ENCODE measurements at places on chromosomes 2 and 18.

DNA sequence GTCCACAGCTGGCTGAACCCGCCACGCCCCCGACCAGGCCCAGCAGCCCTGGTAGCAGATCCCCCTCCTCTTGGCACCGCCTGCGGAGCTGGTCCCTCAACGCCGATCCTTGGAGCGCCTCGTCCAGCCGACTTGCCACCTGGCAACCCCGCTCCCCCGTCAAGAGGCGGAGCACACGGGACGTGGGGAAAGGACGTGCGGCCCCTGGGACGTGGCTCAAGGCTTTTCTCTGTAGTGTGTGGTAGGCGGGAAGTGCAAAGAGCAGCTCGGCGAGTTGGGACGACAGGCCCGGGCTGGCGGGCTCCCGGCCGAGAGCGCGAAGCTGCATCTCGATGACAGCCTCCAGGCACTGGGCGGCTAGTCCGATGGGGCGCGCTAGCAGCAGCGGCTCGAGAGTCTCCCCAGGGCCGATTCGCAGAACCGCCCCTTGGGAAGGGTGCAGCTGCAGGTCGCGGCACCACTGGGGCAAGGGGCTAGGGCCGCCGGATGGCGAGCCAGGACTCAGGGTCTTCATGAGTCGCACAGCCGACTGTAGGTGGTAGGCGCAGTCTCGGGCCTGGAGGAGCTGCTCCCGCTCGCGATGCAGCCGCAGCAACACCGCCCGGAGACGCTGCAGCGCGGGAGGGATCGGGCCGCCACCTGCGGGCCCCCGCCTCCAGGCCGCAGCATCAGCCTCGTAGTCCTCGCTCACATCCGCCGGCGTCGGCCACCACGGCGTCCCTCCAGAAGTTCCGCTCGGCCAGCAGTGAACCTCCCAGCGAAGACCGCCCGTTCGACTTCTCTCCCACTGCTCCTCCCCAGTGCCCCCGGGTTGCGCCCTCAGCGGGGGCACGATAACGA lies 617 bp downstream of the CCDC142 start:
- DNase-seq: no peak

DNA sequence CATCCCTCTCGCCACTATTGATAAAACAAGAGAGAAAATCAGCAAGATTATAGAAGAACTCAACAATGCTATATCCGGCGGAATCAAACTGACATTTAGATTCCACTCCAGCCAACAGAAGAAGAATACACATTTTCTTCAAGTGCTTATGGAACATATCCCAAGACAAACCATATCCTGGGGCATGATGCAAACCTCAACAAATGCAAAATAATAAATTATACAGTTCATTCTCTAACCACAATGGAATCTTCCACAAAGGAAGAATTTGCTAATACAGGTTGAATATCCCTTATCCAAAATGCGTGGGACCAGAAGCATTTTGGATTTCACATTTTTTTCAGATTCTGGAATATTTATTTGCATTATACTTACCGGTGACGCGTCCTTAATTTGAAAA lies 51.4 kb upstream of the YPEL5 start:
- no peak for DNase-seq

DNA sequence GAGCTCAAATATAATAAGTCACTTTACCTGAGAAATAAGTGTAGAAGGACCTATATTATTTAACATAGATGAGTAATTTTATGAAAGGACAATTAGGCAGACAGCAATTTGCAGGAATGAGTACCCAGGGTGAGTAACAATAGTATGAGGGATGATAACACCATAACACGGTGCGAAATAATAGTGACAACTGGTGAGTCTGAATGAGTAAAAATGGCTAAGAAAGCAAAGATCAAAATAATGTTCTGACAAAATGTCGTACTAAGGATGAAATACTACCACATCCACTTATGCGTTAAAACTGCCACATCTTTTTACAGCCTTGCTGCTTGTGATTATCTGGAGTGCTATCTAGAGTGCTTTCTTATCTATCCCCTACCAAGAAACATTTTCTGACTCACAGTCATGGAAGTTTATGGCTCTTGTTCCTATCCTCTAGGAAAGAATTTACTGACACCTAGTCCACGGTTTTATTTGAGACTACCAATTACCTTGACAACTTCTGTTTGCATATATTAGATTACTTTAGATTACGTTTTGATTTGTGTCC lies 929.7 kb downstream of the LRP1B start:
- DNase-seq: no peak

DNA sequence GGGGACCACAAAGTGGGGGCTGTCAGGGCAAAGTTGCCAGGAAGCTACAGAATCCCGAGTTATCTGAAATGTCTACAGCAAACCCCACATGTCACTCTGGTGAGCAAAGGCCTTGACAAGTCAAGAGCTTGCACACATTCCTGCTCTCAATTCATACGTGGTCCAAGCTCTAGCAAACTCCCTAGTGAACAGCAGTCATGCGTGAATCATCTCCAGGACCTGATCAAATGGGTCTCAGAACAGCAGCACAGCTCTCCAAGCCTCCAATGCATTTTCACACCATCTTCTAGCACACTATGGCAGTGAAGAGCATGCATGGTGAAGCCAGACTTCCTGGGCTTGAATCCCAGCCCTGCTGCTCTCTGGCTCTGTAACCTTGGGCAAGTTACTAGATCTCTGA lies 68.5 kb downstream of the MYO5B start:
- no peak for DNase-seq

DNA sequence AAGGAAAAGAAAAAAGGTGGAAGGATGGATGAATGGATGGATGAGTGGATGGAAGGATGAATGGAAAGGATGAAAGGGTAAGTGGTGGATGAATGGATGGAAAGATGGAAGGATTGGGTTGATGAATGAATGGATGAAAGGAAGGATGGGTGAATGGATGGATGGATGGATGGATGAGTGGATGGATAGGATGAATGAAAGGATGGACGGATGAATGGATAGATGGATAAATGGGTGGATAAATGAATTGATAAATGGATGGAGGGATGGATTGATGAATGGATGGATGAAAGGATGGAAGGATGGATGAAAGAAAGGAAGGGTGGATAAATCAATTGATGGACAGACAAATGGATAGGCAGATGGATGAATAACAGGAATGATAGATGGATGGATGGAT lies 48.2 kb upstream of the OTOF start:
- DNase-seq: no peak

Measured in hematopoietic multipotent progenitor cell treated with erythropoietin and hydrocortisone succinate and interleukin-3 and kit ligand, for 17 days (in vitro differentiated cells).